ENCODE measurements at places on chromosomes 16 and 17.

DNA sequence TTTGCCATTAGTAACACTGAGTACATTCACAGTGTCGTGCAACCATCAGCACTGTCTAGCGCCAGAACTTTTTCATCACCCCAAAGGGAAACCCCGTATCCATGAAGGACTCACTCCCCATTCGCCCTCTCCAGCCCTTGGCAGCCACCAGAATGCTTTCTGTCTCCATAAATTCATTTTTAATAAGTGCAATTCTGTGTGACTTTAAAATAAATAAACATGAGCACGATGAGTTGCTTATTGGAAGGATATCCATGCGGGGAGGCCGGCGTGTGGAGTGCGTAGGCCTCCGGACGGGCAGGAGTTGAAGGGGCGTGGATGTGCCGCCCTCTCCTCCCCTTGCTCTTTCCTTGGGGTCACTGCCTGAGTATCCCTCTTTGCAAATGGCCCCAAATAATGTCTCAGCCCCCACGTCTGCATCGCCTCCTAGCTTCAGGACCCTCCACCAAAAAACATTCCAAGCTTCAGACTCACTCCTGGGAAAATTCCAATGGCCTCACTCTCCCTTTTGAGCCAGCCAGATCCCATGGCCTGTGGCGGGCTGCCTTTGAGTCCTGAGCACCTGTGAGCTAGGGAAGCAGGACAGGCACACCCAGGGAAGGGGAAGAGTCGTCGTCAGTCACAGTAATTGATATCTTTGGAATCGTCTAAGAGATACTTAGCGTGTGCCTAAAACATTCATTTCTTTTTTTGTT is 306.3 kb downstream of the SEC14L1 start:
- DNase-seq, result no peak

- no peak for DNase-seq
These were observed 210.0 kb downstream of the FTO start for GRCh38 chr16:53913920-53914319.

- no peak for DNase-seq
These were observed 24.9 kb downstream of the HMOX2 start for GRCh38 chr16:4501071-4501478.

DNA sequence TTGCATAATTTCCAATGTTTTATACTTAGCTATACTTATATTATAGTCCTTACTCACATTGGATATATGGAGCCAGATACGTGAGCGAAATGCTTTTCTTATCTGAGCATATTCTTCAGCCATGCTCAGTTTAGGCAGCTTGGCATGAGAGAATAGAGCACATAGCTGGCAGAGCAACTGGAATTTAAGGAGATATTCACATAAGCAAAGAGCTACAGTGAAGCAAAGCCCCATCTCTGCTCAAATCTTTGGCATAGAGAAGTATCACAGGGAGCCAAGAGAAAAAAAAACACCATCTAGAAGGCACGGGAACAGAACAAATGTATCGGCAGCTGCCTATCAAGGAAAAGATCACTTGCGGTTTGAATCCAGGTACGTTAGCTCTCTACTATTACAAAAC is 734.2 kb upstream of the KIF2B start:
- DNase-seq, result no peak

DNA sequence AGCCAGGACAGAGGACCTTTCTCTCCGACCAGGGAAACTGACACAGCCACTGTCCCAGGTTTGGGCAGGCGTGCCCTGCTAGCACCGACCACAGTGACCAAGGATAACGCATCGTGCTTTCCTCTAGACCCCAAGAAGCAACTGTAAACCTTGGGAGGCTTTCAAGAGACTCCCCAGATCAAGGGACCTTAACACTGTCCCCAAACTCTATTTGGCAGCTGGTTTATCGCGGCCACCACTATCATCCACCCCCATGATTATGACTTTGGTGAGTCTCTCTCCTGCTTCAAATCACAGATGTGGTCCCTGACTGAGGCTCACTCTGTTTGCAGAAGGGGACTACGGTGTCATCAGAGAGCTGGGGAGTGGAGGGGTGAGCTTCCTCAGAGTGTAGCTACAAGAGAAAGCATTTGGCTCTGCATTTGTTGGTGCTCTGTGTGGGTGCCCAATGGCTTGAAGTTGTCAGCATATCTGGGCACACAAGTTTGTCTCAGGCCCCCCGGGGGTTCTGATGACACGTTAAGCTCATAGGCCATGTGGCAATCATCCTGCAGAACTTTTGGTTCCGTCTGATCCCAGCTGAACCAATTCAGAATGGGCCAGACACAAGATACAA is 408.0 kb downstream of the SLC39A11 start:
- DNase-seq, result no peak

GRCh38 chr17:15233022-15233805 is 31.9 kb downstream of the PMP22 start:
- no peak for DNase-seq

DNA sequence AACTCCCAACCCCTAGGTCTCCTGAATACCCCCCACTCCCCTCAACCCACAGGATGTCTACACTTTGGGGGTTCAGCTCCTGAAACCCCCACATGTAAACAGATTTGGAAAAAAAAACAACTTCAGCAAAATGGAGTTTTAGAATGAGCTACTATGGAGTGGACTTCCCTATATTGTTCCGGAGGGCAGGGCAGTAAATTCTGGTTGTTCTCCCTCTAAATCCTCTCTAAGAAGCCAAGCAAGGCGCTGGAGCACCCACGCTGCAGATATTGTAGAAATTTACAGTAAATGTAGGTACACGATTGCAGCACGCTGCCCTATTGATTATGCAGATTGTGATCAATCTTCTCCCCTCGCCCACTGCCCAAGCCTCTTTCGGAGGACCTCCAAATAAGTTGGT is 8.5 kb upstream of the ZFHX3 start:
- no peak for DNase-seq

DNA sequence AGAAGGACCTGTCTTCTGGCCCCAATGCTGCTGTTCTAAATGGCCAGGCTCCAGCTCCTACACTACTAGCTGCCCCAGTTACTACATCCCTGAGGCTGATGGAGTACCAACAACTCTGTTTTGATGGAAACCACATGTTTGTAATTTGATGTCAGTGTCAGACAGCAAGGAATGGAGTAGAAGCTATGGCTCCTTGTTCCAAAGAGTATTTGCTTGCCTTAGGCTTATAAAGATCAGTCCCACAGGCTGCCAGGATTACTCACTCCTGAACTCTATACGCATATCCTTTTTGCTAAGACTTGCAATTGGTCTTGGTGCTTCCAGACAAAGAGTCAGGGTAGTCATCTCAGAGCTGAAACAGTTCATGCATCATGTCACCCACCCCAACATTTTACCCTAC is 139.6 kb downstream of the HS3ST3A1 start:
- no peak for DNase-seq

Measured in memory B cell (primary cell).